ENCODE measurements at places on chromosomes 5 and 9. TPM values are rescaled to one million over a fixed set of nuclear protein-coding genes. Genes with fewer than 3 reads are reported as not detected.

DNA sequence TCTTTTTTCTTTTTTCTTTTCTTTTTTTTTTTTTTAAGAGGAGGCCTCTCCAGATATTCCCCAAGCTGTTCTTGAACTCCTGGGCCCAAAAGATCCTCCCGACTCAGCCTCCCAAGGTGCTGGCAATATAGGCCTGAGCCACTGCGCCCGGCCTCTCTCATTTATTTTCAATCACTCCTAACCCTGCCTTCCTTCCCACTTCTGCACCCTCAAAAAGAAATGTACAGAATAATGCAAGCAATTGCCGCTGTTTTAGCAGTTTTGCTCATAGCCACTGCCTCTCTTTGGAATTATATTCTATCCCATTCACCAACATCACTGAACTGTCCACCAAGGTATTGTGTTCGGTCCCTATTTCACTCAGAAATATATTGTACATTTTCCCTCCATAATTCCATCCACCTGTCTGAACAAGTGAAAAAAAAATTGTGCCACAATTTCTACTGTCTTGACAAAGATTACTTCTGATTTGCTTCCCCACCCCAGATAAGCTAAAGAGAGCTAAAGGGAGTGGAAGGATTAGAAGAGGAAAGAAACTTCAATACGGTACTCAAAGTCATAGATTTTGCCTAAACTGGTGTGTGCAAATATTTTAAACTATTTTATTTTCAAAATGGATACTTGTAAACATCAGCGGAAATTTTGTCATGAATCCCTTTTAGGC, 1.9 kb downstream of the FNBP1 start:
- DNase-seq: no peak

GRCh38 chr5:159341906-159342310, 11.6 kb upstream of the IL12B start:
- DNase-seq: peak; percentile 89

GRCh38 chr5:119532637-119533036, 80.3 kb downstream of the HSD17B4 start:
- DNase-seq: no peak

GRCh38 chr5:148090146-148090772, 26.5 kb downstream of the SPINK5 start:
- no peak for DNase-seq

Gene GRIA1
- not detected for total RNA-seq

DNA sequence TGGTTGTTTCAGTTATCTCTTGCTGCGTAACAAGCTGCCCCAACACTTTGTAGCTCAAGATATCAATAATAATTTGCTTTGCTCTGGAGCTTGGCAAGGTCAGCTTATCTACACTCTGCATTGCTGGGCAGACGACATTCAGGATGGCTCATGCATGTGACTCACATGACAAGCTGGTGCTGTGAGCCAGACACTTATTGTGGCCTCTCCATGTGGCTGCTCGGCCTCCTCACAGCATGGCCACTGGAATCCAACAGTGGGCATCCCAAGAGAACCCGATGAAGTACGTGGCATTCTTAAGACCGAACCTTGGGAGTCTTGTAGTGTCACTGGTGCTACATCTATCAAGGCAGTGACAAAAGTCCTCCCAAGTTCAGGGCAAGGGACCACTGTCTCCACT, 94.2 kb upstream of the MVB12B start:
- DNase-seq: no peak

DNA sequence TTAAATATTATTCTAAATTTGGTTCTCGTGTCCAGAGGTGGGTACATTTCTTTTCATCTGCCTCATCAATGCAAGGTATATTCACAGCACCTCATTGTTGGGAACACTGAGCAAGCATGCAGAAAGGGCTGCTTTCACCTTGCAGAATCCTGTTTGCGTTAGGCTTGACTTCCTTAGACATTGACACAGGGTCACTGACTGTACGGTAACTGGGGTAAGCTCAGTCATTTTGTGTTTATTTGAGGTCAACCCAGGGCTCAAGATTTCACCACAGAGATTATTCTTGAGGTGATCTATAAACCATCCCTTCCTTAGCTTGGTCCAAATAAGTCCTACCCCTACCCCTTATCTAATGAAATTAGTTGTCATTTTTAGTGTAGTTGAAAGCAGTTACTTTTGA, 1.7 kb upstream of the PTPDC1 start:
- DNase-seq: no peak

Gene RLN2
- total RNA-seq: 0.94 TPM

DNA sequence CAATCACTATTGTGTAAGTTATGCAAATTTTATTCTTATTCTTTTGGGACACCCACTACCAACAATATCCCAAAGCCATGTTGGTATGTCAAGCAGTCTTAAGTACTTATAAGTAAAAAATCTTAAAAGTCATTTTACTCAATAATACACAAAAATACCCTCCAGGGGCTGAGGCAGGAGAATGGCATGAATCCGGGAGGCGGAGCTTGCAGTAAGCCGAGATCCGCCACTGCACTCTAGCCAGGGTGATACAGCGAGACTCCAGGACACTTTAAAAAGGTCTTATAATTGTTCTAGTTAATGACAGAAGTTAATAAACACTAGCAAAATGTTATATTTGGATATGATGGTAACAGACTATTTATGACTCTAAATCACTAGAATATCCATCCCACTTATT, 16.8 kb downstream of the CLINT1 start:
- DNase-seq: no peak

DNA sequence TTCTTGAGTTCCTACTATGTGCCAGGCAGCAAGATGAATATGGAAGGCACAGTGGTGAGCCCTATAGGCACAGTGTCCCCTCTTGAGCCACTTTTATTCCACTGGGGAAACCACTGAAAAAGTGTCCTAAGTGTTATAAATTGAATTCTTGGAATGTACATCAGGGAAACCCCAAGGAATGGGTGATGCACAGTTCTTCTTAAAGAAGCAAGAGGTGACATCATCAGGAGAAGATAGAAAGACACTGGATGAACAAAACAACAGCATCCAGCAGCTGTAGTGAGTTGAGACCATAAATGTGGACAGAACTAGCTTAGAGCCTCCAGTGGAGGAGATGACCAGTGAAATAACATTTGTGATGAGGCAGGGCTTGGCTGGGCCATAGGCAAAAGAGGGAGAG, 199.2 kb upstream of the ANKRD55 start:
- no peak for DNase-seq

GRCh38 chr5:163106098-163106497, 331.3 kb upstream of the CCNG1 start:
- no peak for DNase-seq

DNA sequence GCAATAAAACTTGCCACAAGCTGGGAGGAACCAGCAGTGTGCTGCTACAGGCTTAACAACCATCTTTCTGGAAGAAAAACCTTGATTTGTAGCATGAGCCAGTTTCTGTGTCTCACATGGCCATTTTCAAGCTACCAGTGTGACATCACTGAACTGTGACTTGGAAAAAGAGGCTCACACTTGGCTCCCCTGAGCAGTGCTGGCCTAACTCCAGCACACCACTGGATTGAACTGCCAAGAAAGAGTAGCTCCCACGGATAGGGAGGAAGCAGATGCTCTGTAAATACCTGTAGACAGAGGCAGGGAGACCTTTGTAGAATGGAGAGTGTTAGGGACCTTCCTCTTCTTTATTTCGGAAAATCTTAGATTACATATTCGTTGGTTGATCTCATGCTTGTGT, 197.9 kb downstream of the SH3GL2 start:
- DNase-seq: no peak

GRCh38 chr9:107612136-107612535, 122.6 kb upstream of the KLF4 start:
- no peak for DNase-seq

- DNase-seq: no peak
Observed at GRCh38 chr9:95305770-95306492, 11.6 kb downstream of the FANCC start.

- peak; percentile 60 for DNase-seq
Observed at GRCh38 chr9:83583151-83584014, 39.6 kb upstream of the IDNK start.

Gene FSTL4
- total RNA-seq: 0.11 TPM

Gene AMBP
- not detected for total RNA-seq

Gene IRX4
- total RNA-seq: not detected

Gene KCNN2
- not detected for total RNA-seq

DNA sequence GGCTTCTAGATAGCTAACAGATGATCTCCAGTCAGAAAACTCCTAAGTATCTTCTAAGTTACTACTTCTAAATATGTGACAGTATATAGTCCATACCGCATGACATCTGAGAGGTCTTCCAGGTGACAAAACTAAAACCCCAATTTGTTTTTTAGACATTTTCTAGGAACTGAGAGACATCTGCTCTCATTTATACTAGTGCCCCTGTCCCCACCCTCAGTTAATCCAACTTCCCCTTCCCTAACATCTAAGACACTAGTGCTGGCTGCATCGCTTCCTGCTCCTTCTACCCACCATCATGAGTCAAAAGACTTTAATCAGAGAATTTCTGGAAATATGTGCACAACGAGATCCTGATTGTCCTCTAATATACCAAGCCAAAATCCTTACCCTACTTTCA, 37.9 kb downstream of the FBXW11 start:
- DNase-seq: no peak

GRCh38 chr9:133792721-133793470, 54.7 kb upstream of the SARDH start:
- DNase-seq: peak; percentile 56

- DNase-seq: no peak
Observed at GRCh38 chr5:176770431-176770830, 39.9 kb upstream of the UNC5A start.

DNA sequence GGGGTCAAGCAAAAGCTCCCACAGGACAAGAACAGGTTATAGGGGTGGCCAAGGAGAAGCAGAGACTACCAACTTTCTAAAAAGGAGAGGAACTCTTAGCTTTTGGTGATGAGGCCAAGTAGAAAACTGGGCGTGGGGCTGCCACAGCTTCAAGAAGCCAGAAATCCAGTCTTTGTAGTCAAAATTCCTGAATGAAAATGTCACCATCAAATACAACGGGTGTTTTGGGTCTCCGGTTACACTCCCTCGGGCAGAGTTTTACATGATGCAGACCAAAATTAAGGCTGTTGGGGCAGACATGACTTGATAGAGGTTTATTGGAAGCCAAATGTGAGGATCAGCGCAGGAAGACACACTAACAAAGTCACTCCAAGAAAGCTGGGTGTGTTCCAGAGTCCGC, 29.4 kb upstream of the N4BP3 start:
- no peak for DNase-seq

DNA sequence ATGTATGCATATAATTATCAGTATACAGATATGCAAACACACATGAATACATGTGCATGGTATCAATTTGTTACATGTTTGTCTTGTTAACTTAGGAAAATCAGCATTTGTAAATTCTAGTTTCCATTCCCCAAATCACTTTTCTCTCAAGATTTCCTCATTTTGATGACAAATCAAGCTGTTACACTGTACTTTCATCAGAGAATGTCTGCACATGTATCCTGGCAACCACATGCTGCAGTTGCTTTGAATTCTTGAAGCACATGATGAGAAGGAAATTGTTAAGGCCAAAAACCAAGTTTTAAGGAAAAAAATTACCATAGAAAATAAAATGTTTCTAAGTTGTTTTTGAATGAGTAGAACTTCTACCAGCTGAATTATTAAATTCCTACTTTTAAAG, 1834.5 kb downstream of the EFNA5 start:
- no peak for DNase-seq

GRCh38 chr9:94950579-94951323, 224.3 kb downstream of the AOPEP start:
- DNase-seq: no peak

- DNase-seq: no peak
Observed at GRCh38 chr9:1957856-1958255, 57.3 kb upstream of the SMARCA2 start.

DNA sequence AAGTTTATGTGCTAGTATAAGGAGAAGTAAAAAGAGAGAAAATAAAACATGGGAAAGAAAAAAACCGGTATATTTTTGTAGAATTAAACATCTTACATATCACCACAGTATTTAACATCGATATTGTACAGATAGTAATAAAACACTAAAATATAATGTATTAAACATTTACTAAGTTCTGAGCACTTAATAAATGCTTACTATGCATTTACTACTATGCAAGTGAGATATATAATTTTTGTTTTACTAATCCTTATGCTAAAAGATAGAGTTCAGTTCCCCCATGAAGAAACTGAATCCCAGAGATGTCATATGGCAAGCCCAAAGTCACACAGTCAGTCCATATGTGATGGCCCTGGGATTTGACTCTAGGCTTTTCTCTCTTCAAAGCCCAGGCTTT, 51.1 kb downstream of the SH3TC2 start:
- DNase-seq: no peak

Measured in natural killer cell (primary cell).